Amniotic stem cell (primary cell): ENCODE measurements at places on chromosomes 4 and X.

DNA sequence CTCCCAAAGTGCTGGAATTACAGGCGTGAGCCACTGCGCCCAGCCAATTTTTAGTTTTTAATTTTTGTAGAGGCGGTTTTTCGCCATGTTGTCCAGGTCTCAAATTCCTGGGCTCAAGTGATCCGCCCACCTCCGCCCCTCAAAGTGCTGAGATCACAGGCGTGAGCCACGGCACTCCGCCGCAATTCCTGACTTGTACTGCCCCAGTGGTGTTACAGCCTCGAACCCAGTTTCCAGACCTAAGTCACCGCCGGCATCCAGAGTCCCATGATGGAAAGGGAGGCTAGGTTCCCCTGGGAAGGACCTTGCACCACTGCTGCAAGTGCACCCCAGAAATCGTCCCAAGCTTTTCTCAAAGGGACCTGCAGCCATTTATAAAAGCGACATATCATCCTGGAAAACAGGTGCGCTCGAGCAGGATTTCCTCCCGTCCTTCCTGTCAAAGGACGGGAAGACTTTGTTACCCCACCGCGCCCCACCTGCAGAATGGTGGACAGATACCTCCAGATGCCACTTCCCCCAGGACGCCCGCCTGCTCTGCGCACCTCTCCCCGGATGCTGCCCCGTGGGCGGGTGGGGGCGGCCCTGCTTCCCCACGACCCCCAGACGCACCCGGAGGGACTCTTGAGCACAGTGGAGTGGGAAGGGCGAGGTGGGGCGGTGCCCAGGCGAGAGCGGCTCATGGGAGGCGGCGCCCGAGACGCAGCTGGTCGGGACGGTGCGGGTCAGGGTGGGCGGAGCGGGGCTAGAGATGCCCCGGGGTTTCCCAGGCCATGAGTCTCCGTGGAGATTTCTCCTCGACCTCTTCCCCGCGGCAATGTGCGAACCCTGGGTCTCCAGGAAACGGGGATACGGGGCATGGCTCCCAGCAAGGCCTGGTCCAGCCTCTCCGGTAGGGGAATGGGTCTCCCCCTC is 947 bp upstream of the RPL10 start:
- peak; percentile 17 for DNase-seq

- DNase-seq = no peak
These were observed 1.6 kb downstream of the SNX25 start for GRCh38 chr4:185211035-185211434.

GRCh38 chr4:143360838-143361625 is 24.4 kb downstream of the GAB1 start:
- DNase-seq = peak; percentile 19

- peak; percentile 53 for DNase-seq
These were observed 132.8 kb upstream of the FUNDC1 start for GRCh38 chrX:44675362-44676024.

- DNase-seq = no peak
These were observed 204.1 kb downstream of the PTTG2 start for GRCh38 chr4:38164346-38164745.

GRCh38 chrX:119190831-119191230 is 45.3 kb upstream of the PGRMC1 start:
- DNase-seq = no peak

DNA sequence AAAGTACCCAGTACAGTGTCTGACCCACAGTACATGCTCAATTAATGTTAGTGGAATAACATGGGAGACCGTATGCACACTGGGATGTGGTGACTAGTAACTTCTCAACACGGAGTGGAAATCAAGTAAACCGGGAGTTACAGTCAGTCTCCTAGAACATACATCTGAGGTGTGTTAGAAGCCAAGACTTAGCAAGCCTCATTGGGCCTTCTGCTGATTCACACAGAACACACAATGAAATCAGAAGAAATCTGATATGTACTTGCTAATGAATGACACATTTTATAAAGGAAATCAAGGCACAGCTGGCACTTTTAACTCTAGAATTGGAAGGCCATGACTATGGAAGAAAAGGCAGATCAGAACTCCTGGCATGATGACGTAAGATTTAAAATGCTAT is 13.0 kb downstream of the TRAPPC2 start:
- DNase-seq = no peak

- no peak for DNase-seq
These were observed 7.4 kb downstream of the LPAR4 start for GRCh38 chrX:78754917-78755316.

DNA sequence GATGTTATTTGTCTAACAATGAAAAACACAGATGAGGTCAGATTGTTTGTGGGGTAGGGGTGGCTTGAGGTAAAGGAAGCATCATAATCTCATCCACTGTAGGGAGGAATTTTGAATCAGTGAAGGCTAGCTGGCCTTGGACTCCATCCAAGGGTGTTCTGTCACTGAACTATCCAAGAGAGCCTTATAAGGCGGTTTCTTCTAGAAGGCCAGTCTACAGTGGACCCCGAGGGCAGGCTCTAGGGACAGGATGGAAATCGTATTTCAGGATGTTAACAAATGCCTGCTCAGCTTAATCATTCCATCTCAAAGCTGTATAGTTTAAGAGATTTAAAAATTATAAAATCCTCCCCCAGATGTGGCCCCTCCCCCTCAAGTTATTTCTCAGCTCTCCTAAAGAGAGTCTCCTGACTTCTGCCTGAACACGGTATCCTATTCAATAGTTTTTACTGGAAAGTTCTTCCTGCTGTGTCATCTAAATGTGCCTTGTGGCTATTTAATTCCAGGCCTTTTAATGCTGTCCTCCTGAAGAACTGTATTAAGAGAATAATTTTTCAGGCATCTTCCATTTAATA is 8.0 kb downstream of the IGFBP7 start:
- peak; percentile 47 for DNase-seq

DNA sequence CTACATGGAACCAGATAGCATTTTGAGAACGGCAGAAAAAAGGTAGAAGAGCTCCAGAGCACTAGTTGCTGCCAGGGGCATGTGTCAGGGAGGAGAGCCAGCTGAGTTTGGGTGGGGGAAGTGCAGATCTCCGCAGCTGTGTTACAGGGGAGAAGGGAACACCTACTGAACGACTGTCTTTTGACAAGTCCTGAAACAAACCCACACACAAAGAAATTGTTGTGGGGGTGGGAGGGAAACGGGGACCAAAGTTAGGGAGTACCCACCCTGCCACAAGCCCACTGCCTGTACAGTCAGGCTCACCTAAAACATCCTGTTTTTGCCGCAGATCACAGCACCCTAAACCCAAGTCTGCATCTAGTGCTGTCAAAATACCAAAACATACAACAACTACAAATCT is 55.5 kb downstream of the LEF1 start:
- no peak for DNase-seq

DNA sequence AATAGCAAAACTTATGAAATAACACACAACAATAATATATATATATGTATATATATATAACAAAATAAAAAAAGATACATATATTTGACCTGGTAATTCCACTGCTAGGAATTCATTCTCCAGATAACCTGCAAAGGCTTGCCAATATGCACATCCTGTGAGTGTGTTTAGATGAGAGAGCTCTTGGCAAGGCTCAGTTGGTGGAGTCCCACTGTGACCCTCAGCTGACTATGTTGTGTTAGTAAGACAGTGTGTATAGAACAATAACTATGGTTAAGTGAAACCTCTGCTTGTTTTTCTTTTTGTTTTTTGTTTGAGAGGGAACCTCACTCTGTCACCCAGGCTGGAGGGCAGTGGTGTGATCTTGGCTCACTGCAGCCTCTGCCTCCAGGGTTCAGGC is 39.5 kb upstream of the RBMX start:
- no peak for DNase-seq

- no peak for DNase-seq
These were observed 285.2 kb upstream of the GATB start for GRCh38 chr4:152045807-152046571.

- no peak for DNase-seq
These were observed 17.9 kb downstream of the PDHA2 start for GRCh38 chr4:95857761-95858160.

GRCh38 chr4:154559141-154559493 is 3.7 kb upstream of the FGB start:
- no peak for DNase-seq

DNA sequence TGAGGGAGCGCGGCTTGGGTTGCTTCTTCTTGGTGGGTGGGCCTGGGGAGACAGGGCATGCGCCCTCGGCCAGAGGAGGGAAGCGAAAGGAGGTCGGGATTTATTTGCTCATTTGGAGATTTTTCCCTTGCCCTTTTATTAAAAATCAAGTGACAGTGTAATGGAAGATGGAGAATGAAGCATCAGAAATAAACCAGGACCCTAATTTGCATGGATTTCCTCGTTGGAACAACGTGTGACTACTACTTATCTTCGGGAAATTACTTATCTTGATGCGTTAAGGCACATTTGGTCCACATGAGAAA is 709 bp upstream of the CLOCK start:
- DNase-seq = no peak

DNA sequence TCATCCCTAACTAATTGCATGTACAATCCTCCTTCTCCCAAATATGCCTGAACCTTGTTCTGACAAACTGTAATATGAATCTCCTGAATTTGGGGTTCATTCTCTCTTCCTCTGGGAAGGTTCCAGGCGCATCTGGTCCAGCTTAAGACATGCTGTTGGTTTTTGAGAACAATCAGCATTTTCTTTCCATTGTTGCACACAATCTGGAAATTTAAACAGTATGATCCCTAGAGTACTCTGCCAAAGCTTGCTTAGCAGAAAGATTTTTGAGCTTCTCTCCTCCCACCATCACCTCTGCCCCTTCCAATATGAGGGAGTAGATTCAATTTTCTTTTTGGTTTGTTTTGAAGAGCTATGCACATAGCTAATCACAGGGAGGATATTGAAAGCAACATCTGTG is 50.1 kb downstream of the SRPX start:
- DNase-seq = no peak

DNA sequence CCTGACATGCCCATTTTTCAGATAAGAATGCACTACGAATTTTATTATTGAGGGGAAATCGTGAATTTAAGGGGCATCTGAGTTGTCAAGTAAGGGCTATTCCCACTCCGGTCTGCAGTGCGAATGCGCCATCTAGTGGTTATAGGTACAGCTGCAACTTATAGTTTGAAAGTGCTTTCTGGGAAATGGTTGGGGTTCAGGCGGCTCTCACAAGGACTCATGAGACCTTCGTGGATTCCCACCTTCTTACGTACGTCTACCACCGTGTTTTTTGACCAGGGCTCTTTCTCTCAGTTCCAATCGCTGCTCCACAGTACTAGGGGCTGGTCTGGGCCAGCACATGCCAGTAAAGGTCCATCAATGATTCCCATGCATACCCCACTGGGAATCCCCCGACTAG is 12.3 kb downstream of the MSL3 start:
- no peak for DNase-seq

- no peak for DNase-seq
These were observed 25.4 kb downstream of the GABRQ start for GRCh38 chrX:152663086-152663485.

DNA sequence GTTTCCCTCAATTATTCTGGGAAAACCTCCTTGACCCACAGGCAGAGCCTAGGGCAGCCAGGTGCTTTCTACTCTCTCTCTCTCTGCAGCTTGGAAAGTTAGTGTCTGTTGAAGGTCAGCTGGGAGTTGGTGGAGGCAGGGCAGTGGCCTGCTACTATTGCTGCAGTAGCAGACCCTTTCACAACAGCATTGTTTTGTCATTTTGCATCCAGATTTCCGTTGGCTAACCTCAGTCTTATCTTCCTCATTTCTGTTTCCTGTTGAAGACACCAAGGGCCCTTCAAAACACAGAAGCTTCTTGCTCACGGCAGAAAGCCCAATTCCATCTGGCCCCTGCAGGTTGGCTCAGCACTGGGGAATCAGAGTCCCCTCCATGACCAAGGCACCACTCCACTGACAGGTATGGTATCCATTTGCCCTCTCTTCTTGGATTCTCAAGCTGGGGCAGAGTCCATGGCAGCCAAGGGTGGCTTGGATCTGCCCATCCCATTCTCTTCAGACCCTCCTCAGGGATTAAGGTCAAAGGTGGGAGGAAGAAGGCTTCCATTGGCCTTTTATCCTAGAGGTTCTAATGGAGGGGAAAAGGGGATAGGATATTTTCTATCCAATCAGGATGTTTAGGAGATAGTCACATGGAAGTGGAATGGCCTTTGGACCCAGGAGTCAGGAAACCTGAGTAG is 24.6 kb downstream of the VSIG4 start:
- DNase-seq = no peak

DNA sequence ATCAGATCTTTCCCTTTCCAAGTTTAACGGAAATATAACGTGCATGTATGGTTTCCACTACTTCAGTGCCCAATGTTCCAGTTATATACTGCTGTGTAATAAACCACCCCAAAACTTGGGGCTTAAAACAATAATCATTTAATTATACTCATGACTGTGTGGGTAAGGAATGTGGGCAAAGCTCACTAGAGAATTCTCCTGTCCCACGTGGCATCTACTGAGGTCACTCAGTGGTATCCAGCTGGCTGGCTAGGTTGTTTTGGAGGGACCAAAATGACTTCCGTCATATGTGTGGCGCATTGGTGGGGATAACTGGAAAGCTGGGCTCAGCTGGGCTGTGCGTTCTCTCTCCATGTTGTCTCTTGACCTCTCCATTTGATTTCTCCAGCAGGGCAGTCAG is 18.5 kb downstream of the ZCCHC18 start:
- no peak for DNase-seq

- DNase-seq = no peak
These were observed 42.9 kb upstream of the INTS6L start for GRCh38 chrX:135477576-135477975.

GRCh38 chr4:176614793-176615192 is 177.9 kb downstream of the VEGFC start:
- no peak for DNase-seq

GRCh38 chr4:125663896-125664767 is 349.4 kb downstream of the FAT4 start:
- no peak for DNase-seq

GRCh38 chrX:153867139-153867538 is 18.8 kb downstream of the L1CAM start:
- DNase-seq = no peak

- no peak for DNase-seq
These were observed 30.1 kb upstream of the SPARCL1 start for GRCh38 chr4:87559090-87559837.

- DNase-seq = no peak
These were observed 188.5 kb downstream of the SPRY1 start for GRCh38 chr4:123585111-123585510.

DNA sequence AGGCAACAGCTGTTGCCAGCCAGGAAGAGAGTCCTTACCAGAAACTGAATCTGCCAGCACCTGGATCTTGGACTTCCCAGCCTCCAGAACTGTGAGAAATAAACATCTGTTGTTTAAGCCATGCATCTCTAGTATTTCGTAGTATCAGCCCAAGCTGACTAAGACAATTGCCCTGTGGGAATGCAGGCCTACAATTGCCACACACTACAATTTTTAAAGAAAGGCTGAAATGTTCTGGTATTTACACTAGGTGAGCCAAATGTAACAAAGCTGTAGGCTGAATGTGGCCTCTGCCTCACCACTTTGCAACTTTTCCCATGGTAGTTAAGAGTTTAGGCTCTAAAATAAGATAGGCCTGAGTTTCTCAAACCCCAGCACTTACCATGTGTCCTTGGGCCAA is 59.1 kb downstream of the SPATA18 start:
- no peak for DNase-seq
